NCI-H524 treated with DMSO at 0.1 percent for 48 hours (cell line): ENCODE measurements at places on chromosomes 13 and 19.
A peak's percentile ranks its signal among the peaks of the same experiment; 100 is the strongest.

GRCh38 chr13:113527272-113527958 lies 36.9 kb upstream of the DCUN1D2 start:
- no peak for DNase-seq

- no peak for DNase-seq
Observed at GRCh38 chr19:4720037-4720700, 3.5 kb downstream of the DPP9 start.

DNA sequence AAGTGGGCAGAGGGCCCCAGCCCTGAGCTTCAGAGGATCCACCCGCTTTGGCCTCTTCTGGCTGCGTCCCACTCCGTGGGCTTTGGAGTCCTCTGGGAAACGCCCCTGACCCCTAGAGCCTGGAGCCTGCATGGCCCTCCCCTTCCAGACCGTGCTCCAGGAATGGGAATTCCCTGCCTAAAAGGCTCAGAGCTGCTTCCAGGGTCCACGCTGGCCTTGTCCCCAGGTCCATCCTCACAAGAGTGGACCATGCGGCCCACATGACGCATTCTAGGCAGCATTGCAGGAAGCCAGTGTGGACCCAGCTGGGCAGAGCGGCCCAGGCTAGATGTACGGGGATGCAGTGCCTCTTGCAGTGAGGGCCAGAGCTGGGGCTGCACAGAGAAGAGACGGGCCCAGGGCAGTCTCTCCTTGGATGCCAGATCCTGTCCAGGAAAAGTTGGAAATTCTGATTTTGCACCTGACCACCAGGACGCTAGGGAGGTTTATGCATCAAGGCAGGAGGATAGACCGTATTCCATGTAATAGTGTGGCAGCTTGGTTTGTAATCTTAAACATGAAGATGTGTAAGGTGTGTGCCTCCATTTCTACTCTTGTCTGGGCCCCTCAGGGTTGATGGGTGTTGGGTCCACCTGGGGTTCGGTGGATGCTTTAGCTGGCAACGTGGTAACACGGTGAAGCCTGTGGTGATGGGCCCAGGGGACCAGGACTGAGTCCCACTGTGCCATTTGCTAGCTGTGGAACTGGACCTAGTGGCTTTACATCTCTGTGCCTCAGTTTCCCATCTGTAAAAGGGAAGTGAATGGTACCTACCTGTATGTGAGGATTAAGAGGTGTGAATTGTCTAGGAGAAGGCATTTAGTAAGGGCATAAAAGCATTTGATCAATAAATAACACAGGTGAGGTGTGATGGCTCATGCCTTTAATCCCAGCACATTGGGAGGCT lies 14.8 kb upstream of the FXYD3 start:
- DNase-seq, result no peak

DNA sequence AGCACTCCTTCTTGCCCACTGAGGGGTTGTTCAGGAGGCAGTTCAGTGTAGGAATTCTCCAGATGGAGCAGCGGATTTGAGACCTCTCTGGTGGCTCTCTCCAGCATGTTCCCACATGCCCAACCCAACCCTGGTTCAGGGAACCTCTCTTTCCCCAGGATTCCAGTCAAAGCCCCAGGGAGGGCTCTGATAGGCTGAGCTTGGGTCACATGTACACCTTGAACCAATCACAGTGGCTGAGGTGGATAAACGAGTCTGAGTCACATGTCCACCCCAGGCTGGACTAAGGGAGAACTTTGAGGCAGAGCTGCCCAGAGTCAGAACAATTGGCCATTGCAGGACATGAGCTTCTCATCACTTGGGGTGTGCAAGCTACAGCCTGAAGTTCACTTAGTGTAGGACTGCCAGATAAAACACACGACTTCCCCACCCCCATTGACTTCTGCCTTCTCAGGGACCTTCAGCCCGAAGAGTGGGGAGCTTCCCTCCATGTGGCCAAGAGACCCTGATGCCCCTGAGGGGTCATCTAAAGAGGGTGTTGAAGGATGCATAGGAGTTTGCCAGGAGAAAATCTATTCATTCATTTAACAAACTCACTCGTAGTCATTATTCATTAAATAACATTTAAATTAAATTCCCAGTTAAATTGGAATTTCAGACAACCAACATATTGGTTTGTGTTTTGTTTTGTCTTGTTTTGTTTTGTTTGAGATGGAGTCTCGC lies 4.0 kb upstream of the MAST3 start:
- DNase-seq, result peak; percentile 59

- DNase-seq, result no peak
Observed at GRCh38 chr19:12983542-12984142, 11.6 kb upstream of the NFIX start.

DNA sequence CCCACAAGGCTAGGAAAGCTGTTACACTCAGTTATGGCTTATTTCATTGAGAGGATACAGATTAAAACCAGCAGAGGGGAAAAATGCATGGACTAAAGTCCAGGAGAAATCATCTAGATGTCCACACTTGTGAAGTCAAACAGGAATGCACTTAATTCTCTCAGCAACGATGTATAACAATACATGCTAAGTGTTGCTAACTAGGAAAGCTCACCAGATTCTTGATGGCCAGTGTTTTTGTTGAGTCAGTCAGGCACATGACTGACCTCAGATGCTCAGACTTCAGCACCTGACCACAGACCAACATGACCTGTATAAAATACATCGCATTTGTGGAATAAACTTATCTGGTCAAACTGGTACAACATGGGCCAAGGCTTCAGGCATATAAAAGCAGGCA lies 470.2 kb upstream of the PRR20A start:
- no peak for DNase-seq

DNA sequence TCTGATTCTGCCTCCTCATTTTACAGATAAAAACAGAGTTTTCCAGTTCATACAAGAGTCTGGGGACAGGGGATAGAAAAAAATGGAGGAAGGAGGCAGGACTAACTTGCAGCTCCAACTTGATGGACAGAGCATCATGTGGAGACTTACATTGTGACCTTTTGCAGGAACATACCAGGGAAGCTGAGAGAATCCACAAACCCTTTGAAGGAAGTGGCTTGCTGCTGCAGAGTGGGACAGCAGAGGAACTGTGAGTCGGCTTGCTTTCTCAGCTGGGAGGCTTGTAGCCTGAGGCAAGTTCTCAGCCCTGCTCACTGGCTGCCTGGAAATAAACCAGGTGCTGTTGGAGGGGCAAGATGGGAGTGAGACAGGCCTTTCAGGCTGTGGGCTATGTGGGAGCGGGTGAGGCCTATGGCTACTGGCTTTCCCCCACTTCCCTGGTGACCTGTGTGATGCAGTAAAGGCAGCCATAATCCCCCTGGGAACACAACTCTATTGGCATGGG lies 614.4 kb downstream of the KCTD12 start:
- no peak for DNase-seq

- no peak for DNase-seq
Observed at GRCh38 chr13:42486711-42487198, 87.2 kb upstream of the TNFSF11 start.

DNA sequence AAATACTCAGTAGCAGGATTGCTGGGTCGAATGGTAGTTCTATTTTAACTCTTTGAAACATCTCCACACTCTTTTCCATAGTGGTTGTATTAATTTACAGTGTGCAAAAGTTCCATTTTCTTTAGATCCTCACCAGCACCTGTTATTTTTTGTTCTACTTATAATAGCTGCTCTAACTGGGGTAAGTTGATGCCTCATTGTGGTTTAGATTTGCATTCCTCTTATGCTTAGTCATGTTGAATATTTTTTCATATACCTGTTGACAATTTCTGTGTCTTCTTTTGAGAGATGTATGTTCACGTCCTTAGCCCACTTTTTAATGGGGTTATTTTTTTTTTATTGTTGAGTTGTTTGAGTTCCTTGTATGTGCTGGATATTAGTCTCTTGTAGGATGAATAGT lies 144.6 kb downstream of the NBEA start:
- no peak for DNase-seq

DNA sequence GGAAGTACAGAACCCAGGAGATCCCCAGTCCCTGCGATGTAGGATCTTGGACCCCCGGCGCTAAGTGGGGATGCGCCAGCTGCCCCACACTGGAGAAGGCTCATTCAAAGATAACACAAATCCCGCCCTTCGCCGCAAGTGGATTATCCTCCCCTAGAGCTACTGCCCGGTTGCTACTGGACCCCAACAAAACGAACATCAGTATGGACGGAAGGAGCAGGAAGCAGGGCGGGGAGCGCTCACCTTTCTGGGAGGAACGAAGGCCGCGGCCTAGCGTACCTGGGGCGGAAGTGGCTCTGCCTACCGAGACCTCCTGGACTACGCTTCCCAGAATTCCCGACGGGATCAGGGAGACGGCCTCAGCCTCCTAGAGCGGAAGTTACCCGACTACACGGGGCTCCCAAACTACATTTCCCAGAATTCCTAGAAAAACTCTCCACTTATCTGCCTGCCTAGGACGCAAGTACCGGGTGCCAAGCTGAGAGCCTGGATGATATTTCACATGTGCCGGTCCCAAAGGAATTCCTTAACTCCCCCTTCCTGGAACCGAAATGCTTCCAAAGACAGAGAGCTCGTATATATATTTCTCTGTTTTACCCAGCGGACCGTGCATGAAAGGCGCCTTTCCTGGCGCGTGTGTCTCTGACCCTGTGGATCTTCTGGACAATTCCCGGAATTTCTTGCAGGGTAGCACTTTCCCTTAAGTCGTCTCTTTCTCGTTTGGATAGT lies at the start of gene ZNF112:
TSS of gene ZNF112 (minus strand) at position 298 of the 729 bp plus-strand sequence. CDS start 16,141 bp downstream, outside the sequence.
- DNase-seq, result peak; percentile 80

DNA sequence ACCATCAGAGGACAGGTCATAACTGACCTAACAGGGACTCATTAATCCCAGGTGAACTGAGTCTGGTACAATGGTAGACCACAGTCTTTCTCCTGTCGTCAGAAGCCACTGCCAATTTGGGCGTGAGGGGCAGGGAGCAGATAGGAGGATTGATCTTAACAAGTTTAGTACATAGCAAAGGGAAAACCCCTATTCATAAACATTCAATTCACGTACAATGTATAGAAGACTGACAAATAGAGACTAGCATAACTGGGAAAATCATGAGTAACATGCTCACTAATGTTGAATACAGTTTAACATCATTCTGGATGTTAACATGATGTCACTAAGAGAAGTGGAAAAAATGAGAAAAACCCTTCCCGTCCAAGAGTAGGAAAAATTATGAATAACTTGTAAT lies 54.1 kb downstream of the SLC7A1 start:
- no peak for DNase-seq

GRCh38 chr19:48795685-48796070 lies 15.2 kb downstream of the BCAT2 start:
- no peak for DNase-seq

- no peak for DNase-seq
Observed at GRCh38 chr19:18856385-18857126, 24.8 kb downstream of the UPF1 start.

- no peak for DNase-seq
Observed at GRCh38 chr13:53920916-53921315, 892.3 kb downstream of the OLFM4 start.

DNA sequence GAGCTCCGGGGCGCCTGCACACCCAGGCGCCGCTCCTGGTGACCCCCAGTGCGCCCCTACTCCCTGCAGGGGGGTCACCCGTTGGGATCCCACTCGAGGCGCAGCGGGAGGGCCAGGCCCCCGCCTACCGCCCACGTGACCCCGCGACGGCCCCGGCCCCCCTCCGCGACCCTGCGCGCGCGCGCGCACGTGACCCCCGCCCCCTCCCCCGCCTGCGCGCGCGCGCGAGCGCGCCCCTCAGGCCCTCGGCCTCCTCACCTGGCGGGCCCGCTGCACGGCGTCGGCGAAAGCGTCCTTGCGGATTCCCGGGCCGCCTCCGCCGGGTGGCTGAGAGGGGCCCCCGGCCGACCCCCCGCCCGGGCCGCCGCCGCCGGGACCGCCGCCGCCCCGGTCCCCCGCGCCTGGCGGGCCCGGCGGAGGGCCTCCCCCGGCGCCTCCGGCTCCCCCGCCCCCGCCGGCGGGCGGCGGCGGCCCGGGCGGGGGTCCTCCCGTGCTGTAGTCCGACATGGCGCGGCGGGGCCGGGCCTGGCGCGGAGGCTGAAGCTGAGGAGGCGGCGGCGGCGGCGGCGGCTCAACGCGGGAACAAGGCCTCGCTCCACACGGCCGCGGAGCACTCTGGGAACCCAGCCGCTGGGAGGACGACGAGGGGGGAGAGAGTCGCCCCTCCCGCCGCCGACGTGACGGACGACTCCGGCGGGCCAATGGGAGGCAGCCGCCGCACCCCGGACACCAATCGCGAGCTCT lies at the start of gene KHSRP:
TSS of gene KHSRP (minus strand) at position 617 of the 744 bp plus-strand sequence. CDS start at position 507, 110 bp downstream.
- DNase-seq, result no peak

DNA sequence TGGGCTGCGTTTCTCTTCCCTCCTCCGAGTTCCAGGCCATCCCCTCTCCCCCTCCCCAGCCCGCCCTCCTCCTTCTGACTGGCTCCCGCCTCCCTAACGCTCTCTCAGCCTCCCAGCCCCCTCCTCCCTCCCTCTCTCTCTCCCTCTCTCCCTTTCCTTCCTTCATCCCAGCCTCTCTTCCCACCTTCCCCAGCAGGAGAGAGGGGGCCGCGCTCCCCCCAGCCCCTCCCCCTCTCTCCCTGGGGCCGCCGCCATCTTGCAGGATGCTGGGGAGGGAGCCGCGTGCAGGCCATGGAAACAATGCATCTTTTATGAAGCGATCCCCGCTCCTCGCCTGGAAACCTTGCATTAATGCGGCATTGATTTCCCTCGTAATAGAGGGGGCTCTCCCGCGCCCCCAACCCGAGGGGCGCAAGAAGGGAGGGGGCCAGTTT lies 42.6 kb upstream of the ADGRL1 start:
- no peak for DNase-seq

- DNase-seq, result no peak
Observed at GRCh38 chr19:14112051-14112808, 5.3 kb downstream of the PRKACA start.

DNA sequence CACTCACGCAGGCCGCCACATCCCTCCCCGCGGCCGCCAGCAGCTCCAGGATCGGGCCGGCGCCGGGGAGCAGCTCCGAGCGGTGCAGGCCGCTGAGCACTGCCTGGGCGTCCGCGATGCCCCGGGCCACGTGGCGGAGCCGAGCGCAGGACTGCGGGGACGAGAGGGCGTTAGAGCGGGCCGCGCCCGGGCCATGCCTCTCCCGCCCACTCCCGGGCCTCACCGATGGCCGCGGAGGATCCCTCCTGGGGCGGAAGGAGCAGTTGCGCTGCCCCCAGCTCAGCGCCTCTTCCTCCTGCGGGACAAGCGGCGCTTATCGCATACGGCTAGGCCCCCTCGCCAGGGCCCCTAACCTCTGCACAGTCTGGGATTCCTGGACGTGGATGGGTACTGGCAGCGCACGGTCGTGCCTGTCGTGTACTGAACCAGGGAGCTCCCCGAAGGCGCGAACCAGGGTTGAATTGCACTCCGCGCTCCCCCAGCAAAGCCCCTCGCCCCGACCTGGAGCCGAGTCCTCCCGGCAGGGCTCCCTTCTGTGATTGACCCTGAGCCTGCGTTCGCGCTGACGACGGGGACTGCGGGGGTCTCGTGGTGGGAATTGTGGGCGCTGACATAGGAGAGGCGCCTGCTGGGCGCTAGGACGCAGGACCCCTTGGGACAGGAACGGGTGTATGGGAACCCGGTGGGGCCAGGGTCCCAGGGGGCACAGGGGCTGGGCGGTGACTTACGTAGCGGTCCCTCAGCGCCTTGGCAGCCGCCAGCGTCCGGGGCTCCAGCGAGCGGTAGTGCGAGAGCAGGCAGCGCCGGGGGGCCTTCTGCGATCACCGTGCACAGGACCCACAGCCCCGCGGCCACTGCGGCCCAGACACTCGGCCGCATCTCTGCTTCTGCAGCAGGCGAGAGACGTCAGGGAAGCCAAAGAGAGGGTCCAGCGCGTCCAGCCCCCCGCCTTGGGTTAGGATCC lies 673 bp downstream of the IFNL4 start:
- no peak for DNase-seq

- DNase-seq, result no peak
Observed at GRCh38 chr19:14369399-14370168, 11.7 kb upstream of the ADGRE5 start.
